Activated naive CD8-positive, alpha-beta T cell treated with anti-CD3 and anti-CD28 coated beads, Interleukin-2, amount 50 U/mL, for 16 hours (primary cell): ENCODE measurements at places on chromosomes 4 and X.

DNA sequence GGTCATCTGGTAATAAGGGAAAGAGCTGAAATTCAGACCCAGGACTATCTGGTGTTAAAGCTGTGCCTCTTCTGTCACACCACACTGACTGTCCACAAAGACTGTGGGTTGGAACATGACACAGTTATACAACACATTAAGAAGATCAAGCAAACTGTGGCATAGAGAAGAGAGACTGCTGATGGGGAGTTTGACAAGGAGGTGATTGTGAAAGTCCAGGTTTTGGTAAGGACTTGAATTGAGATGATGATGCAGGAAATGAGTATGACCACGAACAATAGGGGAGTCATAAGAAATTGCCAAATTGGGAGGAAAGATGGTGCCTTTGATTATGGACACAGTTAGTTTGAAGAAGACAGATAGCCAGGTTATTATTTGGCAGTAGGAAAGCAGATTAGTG is 163.4 kb downstream of the PDGFRA start:
- DNase-seq = no peak

- no peak for DNase-seq
Measured at GRCh38 chr4:520683-521023, 21.6 kb downstream of the PIGG start.

DNA sequence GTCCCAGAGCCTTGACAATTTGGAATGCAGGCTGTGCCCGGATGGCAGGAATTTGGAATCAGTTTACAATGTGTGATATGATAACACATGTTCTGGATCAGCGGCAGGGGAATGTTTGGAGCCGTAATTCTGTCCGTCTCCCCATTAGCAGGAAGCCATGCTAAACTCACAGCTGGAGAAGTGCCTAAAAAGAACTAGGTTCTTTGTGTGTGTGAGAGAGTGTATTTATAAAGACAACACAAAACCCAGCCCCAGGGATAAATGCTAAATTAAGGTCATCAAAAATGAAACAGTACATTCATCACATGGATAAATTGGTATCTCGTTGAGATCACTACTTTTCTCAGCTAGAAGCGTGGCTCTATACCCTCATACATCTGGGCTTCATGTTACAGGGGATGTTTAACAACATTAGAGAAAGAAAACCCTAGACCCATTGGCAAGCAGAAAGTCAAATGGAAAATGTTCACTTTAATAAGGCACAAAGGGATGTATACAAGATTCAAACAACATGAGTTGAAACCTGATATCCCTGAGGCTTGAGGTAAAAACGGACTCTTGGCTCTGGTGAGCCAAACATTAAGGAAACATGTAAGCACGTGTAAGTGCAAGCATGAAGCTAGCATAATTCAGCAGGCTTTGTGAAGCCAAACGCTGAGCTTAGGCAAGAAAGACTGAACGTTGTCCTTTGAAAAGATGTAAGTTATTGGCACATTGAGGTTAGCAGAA is 18.0 kb upstream of the TMEM131L start:
- no peak for DNase-seq

- DNase-seq = no peak
Measured at GRCh38 chrX:21741364-21741763, 16.6 kb downstream of the SMPX start.

DNA sequence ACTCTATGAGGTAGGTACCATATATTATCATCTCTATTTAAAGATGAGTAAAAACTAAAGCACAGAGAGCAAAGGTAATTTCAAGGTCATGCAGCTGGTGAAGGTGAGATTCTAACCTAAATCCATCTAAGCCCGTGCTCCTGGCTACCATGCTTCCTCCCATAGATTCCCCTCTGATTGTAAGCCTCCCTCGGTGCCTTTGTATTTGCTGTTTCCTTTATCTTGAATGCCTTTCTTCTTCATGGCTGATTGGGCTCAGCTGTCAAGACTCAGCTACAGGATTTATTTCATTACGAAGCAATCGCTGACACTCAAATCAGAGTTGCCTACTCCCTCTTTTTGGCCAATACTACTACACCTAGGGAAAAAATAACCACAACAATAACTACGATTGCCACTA is 217.1 kb downstream of the ARAP2 start:
- DNase-seq = no peak

DNA sequence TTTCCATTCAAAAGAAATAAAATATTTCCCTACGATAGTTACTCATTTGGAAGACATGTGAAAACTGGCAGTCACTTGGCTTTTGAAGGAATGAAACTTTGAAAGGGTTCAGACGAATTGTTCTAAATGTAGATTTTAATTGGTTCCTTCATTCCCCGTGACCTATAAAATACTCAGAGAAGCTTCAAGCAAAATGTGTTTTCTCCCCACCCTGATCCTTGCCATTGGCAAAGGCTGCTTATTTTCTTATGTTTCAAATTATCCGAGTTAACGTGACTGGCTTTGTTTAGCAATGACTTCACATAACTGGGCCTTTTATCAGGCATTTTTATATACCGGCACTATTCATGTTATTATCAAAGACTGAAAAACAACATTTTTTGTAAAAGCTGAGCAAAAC is 204.1 kb upstream of the NEIL3 start:
- no peak for DNase-seq

DNA sequence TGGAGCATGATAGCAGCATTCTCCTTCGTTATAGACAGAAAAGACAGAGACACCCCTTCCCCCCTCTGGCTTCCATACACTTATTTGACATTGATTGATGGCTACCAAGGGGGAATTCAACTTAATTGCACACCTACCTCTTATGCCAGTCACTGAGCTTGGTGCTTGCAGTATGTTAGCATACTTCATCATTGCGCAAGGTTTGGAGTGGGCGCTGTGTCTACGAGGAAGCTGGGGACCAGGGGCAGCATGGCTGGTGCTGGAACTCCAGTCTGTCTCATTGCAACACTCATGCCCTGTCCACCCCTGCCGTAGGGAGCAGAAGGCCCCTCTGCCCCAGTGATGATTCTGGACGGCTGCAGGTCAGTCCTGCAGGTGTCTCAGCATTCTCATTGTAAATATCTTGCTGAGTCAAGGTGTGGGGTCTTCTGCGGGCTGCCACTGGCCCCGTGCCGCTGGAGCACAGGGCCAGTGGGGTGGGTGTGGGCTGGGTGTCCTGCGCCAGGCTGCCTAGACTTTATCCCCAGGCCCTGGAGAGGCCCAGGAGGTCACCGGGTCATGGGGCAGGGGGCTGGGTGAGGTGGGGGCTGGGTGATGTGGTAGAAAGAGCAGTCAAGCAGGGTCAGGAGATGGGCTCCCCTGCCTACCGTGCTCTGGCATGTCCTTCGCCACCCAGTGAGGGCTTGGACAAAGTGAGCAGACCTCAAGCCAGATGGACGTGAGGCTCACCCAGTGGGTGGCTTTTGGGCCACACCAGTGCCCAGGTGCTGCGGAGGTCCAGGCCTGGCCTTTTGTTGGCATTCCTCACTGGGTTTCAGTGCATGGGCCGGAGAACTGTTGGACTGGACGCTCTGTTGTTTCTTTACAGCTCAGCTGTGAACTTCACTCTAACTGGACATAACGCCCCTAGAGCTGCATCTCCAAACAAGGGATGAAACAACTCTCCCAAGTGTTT is 85.5 kb downstream of the PSAPL1 start:
- no peak for DNase-seq

DNA sequence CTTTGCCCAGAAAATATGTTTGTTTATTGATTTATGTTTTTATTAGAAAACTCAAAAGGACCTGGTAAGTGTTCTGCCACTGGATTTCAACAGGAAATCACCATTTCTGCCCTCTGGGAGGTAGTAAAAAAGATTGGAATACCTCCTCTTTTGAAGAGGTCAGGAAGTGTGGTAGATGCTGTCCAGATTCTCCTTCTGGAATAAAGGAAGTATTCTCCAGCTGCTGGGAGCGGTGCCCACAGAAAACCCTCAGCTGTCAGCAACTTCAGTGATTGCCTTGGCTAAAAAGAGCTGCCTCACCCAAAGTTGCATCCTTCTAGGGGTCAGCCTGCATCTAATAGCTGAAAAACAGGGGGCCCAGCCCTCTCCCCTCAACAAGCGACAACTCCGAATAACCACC is 13.8 kb upstream of the ZNF674 start:
- DNase-seq = no peak
